SJSA1 (cell line): ENCODE measurements at places on chromosomes 11 and 22. TPM values are rescaled to one million over a fixed set of nuclear protein-coding genes. Genes with fewer than 3 reads are reported as not detected.

DNA sequence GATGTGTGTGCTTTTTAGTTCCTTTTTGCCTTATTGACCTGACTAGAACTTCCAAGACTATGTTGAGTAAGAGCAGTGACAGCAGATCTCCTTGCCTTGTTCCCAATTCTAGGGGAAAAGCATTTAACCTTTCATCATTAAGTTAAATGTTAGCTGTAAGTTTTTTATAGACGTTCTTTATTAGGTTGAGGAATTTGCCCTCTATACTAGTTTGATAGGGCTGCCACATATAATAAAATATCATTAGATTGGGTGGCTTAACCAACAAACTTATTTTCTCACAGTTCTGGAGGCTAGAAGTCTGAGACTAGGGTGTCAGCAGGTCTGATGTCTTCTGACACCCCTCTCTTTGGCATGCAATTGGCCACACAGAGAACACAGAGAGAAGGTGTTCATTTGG lies 32.6 kb upstream of the B3GNT6 start:
- no peak for DNase-seq
- H3K4me1 ChIP-seq = no peaks in the 10 kb centered on the region
- no peak overlapping the region for H3K27ac ChIP-seq
- H3K4me3 ChIP-seq = no peak overlapping the region
- no peaks in the 10 kb centered on the region for H3K36me3 ChIP-seq
- no peaks in the 10 kb centered on the region for H3K27me3 ChIP-seq

INS gene
- total RNA-seq = not detected in 2 replicates

SCT gene
- total RNA-seq = not detected in 2 replicates

NRGN gene
- 2.9 and 5.2 TPM in 2 replicates for total RNA-seq

GRCh38 chr22:22728382-22728781 lies 84.0 kb downstream of the GGTLC2 start:
- peaks cover 19% of the 10 kb centered on the region for H3K27me3 ChIP-seq
- DNase-seq = no peak
- no peaks in the 10 kb centered on the region for H3K36me3 ChIP-seq

DNA sequence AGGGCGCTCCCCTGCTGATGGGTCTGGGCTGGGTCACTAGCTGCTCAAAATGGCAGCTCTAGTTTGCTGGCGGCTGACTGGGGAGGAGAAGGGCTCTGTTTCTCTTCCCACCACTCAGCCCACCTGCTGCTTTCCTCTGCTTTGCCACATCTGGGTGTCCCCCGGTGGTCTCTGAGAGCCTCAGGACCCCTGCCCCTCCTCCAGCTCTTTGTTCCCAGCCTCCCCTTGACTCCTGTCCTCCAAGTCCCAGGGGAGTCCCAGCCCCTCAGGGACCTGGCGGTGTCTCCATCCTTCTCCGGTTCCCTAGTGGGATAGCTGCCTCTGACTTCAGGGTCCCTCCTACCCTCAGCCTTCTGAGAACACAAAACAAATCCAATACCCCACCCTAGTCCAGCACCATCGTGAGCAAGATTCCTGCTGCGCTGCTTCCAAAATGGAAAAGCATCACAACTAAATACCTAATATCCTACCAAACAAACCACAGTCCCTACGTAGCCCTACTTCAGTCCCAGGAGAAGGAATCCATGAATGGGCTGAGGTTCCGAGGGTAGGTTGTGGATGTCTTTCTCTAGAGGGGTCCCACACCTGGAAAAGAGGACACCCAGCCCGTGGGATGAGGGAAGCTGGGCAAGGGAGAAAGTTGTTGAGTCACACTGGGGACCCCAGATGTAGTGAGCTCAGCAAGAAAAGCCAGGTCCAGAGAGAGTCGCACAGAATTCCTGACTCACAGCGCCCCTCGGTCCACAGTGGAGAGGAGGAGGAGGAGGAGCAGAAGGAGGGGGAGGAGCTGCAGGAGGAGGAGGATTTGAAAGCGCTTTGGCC lies 45.0 kb upstream of the NNMT start:
- no peaks in the 10 kb centered on the region for H3K4me1 ChIP-seq
- H3K27ac ChIP-seq = no peak overlapping the region
- H3K36me3 ChIP-seq = no peaks in the 10 kb centered on the region
- DNase-seq = no peak
- H3K27me3 ChIP-seq = no peaks in the 10 kb centered on the region
- H3K4me3 ChIP-seq = no peak overlapping the region

DNA sequence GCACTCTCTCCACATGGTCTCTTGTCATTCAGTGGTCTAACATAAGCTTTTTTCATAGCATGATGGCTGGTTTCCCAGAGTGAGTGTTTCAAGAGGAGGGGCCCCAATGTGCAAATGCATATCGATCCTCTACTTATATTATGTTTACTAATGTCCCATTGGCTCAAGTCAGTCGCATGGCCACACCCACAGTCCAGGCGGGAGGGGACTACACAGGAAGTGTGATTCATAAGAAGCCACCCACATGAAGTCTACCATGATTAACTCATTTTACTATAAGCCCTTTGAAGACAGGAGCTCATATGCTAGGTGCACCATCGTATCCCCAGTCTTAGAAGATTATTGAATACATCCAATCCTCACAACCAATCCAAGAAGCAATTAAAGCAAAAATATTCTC lies 89.5 kb upstream of the ISX start:
- H3K27ac ChIP-seq = no peak overlapping the region
- H3K4me3 ChIP-seq = no peak overlapping the region
- no peaks in the 10 kb centered on the region for H3K36me3 ChIP-seq
- no peak for DNase-seq
- H3K4me1 ChIP-seq = no peaks in the 10 kb centered on the region
- 0 out of 2 replicates have a peak, but pooled peaks cover 2% of the 10 kb centered on the region for H3K27me3 ChIP-seq

DNA sequence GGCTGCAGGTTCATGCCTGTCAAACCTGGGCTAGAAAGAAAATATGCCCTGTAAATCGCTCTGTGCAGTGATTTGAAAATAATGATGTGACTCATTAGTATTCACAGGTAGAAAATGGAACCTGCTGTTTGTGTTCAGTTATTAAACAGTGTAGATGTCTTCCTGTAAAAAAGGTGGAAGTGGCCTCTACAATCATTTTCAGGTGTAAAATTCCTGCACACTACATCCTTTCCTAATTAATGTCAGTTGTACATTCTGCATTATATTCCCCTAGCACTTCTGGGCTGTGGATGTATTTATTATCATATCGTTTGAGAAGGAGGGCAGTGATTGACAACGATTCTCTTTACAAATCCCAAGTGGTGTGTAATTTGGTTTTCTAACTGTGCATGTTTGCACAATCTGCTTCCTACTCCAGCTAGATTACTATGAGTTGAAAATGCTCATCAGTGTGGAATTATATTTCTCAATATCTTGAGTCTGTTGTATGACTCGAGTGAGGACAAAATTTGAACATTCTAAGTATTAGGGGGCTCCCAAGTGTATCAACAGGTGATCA lies 454.0 kb upstream of the DDI1 start:
- no peak overlapping the region for H3K4me3 ChIP-seq
- no peak for DNase-seq
- H3K27ac ChIP-seq = no peak overlapping the region
- no peaks in the 10 kb centered on the region for H3K36me3 ChIP-seq
- H3K4me1 ChIP-seq = no peaks in the 10 kb centered on the region; the same call in 1 of the 2 replicates

GRCh38 chr11:105975128-105975527 lies 46.9 kb downstream of the MSANTD4 start:
- H3K27me3 ChIP-seq = no peaks in the 10 kb centered on the region
- H3K27ac ChIP-seq = no peak overlapping the region
- H3K4me3 ChIP-seq = no peak overlapping the region

DNA sequence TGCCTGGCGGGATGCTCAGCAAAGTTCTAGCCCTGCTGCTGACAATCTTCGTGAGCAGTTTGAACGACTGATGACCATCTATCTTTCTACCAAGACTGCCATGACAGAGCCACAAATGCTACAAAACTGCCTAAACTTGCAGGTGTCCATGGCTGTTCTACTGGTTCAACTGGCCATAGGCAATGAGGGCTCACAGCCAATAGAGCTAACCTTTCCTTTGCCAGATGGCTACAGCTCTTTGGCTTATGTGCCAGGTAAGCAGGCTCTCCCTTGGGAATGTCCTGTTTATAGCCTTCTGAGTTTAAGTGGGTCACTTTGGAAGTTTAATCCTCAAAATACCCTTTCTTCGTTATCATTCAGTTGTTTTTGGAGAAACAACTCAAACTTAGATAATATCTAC lies 20.1 kb downstream of the UBE4A start:
- H3K4me3 ChIP-seq = no peak overlapping the region
- H3K36me3 ChIP-seq = peaks cover 18% of the 10 kb centered on the region; the same call in 1 of the 2 replicates
- DNase-seq = no peak
- no peaks in the 10 kb centered on the region for H3K4me1 ChIP-seq
- H3K27me3 ChIP-seq = no peaks in the 10 kb centered on the region
- H3K27ac ChIP-seq = no peak overlapping the region

SMTNL1 gene
- not detected in 2 replicates for total RNA-seq

PYGM gene
- total RNA-seq = 0.45 TPM in 1 of 2 replicates, not detected in the other

DNA sequence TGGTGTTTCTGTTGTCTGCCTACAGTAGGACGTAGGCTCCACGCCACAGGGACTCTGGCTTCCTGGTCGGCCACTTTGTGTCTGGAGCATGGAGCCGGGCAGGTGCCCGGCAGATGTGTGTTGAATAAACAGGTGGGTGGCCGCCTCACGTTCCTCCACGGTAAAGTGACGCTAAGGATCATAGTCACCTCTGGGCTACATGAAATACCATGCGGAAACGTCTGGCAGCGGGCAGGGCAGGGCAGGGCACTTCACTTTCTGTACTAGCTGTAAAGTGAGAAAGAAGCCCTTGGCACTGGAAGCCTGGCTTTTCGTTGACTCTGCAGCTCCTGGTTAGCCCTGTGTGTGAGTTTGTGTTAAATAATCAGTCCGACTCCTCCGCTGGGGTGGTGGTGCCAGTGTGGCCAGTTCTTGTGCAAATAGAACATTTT lies 52.4 kb downstream of the MCM5 start:
- DNase-seq = no peak
- H3K4me3 ChIP-seq = no peak overlapping the region
- H3K27ac ChIP-seq = no peak overlapping the region
- peaks cover 8% of the 10 kb centered on the region for H3K4me1 ChIP-seq
- no peaks in the 10 kb centered on the region for H3K27me3 ChIP-seq

MFRP gene
- total RNA-seq = not detected in 2 replicates

GRCh38 chr22:44805711-44806110 lies 53.3 kb downstream of the ARHGAP8 start:
- peaks cover 17% of the 10 kb centered on the region for H3K27me3 ChIP-seq
- H3K36me3 ChIP-seq = no peaks in the 10 kb centered on the region
- no peak overlapping the region for H3K27ac ChIP-seq
- no peaks in the 10 kb centered on the region for H3K4me1 ChIP-seq
- H3K4me3 ChIP-seq = no peak overlapping the region

PTPRCAP gene
- total RNA-seq = 0.37 TPM in 1 of 2 replicates, not detected in the other

SAA4 gene
- total RNA-seq = not detected in 2 replicates

GRCh38 chr11:124075841-124076651 lies 34.9 kb upstream of the OR10G7 start:
- peak; percentile 81 for DNase-seq
- H3K27me3 ChIP-seq = no peaks in the 10 kb centered on the region
- H3K36me3 ChIP-seq = no peaks in the 10 kb centered on the region
- H3K4me3 ChIP-seq = peak overlapping the region; percentile 30

DBX1 gene
- not detected in 2 replicates for total RNA-seq

GRCh38 chr11:133945087-133945974 lies 11.4 kb downstream of the IGSF9B start:
- no peak overlapping the region for H3K4me3 ChIP-seq
- no peaks in the 10 kb centered on the region for H3K36me3 ChIP-seq
- no peak overlapping the region for H3K27ac ChIP-seq

- no peaks in the 10 kb centered on the region for H3K36me3 ChIP-seq
- no peak overlapping the region for H3K4me3 ChIP-seq
- DNase-seq = no peak
- H3K4me1 ChIP-seq = no peaks in the 10 kb centered on the region
- H3K27me3 ChIP-seq = no peaks in the 10 kb centered on the region
Observed at GRCh38 chr11:72998676-72999075, 143.4 kb downstream of the FCHSD2 start.

DNA sequence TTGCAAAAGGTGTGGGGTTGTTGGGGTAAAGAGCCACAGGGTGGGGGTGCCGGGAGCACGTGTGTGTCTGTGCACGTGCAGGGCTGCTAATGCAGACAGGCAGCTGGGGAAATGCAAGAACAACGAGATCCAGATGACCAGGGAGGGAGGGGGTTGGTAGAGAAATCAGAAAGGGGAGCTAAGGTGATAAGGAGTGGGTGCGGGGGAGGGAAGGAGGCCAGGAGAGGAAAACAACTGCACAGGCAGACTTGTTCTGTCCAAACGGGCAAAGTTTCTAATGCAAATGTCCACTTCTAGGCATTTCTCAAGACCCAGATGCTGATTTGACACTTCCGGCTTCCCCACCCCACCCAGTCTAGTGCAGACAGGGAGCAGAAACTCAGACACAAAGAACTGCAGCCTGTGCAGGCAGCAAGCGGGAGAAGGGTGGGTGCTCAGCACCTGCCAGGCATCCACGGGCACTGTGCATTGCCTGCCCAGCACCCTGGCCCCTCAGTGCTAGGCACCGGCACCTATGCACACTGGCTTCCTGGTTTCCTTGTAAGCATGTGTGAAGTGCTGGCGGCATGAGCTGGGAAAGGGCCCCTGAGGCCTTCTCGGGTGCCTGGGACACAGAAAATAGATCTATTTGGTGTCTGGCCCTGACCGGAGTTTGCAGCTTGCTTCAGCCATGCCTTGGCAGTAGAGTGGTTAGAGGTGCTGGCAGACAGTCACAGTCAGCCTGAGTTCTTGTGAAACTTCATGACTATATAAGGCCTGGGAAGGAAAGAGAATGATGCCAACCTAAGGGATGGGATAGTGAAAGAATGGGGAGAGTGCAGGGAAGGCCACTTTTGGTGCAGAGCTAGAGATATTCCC lies 220.1 kb upstream of the SORL1-AS1 start:
- H3K27me3 ChIP-seq = no peaks in the 10 kb centered on the region
- H3K4me1 ChIP-seq = no peaks in the 10 kb centered on the region
- no peak overlapping the region for H3K27ac ChIP-seq
- no peak overlapping the region for H3K4me3 ChIP-seq
- H3K36me3 ChIP-seq = no peaks in the 10 kb centered on the region

SLC17A6 gene
- total RNA-seq = not detected in 2 replicates
